ENCODE measurements at places on chromosomes 13 and 19. TPM values are rescaled to one million over a fixed set of nuclear protein-coding genes. Genes with fewer than 3 reads are reported as not detected.

The FUZ gene
- total RNA-seq, result 46.0 TPM

The EMP3 gene
- 254 TPM for total RNA-seq

The MISP gene
- under 0.01 TPM for total RNA-seq

The PTH2 gene
- not detected for total RNA-seq

The AXL gene
- total RNA-seq, result 387 TPM

The ZNF761 gene
- 11.6 TPM for total RNA-seq

The SYT3 gene
- total RNA-seq, result under 0.01 TPM

The SPACA6 gene
- 4.2 TPM for total RNA-seq
